ENCODE measurements at places on chromosomes 1 and 21.

DNA sequence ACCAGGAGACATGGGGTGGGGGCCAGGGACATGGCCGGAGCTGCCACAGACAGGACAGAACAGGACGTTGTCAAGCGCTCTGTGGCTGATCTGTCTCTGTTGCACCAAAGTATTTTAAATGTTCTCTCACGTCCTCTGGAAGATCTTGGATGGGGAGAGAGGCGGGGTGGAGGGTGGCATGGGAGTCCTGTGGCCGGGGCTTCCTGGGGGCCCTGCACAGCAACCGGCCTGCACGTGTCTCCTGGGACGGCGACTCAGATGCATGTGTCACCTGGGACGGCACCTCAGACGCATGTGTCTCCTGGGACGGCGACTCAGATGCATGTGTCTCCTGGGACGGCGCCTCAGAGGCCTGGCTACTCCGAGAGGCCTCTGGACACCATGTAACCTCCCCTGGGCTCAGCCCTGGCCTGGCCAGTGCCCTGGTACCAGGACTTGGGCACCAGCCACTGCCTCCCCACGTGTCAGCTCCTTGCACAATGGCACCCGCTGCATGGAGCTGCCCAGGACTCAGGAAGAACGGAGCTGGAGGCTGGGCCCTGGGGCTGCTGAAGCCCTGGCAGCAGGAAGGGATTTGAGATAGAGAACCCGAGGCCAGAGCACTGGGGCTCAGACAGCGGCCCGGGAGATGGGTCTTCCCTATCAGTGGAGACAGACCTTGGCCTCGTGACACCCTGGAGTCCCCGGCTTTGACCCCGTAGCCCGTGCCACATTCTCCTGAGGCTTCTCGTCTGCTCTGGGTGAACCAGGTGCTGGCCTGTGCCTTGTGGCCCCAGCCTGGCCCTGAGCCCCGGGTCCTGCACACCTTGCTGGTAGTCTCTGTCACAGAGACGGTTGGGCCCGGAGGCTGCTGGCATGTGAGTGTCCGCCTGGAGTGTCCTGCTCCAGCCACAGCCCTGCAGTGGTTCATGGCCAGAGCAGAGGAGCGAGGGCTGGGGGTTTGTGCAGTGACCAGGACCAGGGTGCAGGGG, 14.7 kb upstream of the SLC19A1 start:
- no peak for DNase-seq

DNA sequence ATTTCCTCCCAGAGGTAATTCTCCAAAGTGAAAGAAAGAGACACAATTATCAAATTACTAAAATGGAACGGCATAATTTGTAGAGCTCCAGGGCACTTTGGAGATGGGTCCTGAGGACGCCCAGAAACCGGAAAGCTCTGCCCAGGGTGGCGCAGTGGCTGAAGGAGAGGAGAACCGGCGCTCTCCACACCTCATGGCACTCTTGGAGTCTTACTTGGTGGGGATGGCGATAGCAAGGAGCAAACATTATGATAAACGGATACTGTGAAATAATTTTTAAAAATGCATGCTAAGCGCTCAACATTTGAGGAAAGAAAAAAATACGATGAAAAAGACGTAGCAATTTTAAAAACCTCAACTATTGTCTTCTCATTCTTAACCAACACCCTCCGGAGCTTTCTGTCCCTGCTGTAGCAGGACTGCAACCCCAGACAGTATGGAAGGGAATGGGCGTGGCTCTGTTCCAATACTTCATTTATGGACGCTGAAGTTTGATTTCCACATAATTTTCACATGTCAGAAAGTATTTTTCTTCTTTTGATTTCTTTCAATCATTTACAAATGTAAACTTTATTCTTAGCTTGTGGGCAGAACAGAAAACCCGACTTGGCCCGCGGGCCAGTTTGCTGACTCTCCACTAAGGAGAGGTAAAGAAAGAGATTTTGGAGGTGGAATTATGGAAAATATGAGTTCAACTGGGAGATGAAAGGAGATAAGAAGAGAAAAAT, 1.1 kb downstream of the S100A11 start:
- peak; percentile 48 for DNase-seq

- no peak for DNase-seq
Measured at GRCh38 chr1:163399976-163400601, 78.3 kb downstream of the NUF2 start.

- DNase-seq = no peak
Measured at GRCh38 chr1:158038793-158039192, 45.3 kb downstream of the KIRREL1 start.

- DNase-seq = no peak
Measured at GRCh38 chr1:93196591-93196990, 16.1 kb downstream of the CCDC18 start.

DNA sequence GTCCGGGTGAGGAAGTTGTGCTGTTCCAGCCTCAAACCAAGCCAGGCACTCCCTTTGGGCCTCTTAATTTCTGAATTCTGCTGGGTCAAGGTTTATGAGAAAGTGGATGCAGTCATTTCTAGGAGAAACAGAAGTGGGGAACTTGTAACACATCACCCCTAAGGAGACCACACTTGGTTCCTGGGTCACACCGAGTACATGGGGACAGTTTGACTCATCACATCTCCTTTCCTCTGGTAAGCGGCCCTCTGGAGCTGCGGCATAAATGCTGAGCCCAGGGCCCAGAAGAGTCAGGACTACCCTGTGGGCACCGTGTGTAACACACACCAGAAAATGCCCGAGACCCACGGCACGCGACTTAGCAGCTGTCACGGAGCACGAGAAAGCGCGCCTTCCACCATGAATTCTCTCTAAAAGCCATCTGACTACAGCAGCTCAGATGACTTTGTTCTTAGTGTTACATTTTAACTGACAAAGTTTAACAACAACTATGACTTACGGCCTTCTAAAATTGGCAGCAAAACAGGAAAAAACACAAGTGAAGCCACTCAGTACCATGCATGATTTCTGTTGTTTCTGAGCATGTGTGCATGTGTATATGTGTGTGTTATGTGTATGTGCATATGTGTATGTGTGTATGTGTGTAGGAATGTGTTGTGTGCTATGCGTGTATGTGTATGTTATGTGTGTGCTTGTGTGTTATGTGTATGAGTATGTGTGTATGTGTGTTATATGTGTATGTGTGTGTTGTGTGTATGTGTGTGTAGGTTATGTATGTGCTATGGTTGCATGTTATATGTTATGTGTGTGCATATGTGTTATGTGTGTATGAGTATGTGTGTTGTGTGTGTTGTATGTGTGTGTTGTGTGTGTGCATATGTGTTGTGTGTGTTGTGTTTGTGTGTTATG, 50.8 kb downstream of the TOMM20 start:
- no peak for DNase-seq

DNA sequence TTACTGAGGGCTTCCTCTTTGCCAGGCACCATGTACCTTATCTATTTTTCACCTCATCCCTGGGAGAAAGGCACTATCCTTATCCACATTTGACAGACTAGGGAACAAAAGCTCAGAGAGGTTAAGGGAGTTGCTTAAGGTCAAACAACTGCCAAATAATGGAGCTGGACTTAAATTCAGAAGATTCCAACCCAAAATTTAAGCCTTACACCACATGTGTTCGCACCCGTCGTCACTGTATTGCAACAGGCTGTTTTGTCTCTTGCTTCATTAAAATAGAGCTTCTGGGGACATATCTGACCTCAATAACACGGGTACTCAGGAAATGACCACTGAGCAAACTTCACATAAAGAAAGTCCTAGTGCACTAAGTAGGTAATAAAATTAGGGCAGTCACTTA, 62.0 kb downstream of the TRABD2B start:
- no peak for DNase-seq

DNA sequence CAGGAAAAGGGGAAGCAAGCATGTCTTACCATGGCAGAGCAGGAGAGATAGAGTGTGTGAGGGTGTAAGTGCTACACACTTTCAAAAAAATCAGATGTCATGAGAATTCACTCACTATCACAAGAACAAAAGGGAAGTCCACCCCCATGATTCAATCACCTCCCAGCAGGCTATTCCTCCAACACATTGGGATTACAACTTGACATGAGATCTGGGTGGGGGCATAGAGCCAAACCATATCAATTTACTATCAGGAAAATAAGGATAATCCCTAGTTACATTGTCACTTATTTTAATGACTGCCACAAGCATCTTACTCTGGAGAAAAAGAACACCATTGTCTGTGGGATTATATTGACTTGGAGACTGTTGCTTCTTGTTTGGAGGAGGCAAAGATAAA, 66.1 kb upstream of the VANGL1 start:
- no peak for DNase-seq

DNA sequence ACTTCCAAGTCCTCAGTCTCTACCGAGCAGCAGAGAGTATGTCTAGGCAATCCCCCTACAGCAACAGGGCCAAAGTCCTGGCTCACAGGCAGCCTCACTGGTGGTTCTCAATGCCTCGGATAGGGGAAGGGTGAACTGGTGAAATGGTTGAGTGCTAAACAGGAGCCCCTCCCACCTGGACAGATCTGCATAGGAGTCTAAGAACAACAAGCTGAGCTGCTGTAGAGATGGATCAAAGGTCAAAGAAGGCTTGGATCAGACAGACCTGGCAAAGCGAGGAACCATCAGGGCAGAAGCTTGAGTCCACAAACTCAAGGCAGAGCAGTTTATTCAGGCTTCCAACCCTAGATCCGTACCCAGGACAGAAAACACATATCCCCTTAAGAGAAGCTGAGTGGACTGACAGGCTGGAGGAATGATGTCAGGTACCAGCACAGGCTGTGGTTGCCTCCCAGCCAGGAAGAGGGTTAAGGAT, 31.8 kb downstream of the RABIF start:
- peak; percentile 51 for DNase-seq

DNA sequence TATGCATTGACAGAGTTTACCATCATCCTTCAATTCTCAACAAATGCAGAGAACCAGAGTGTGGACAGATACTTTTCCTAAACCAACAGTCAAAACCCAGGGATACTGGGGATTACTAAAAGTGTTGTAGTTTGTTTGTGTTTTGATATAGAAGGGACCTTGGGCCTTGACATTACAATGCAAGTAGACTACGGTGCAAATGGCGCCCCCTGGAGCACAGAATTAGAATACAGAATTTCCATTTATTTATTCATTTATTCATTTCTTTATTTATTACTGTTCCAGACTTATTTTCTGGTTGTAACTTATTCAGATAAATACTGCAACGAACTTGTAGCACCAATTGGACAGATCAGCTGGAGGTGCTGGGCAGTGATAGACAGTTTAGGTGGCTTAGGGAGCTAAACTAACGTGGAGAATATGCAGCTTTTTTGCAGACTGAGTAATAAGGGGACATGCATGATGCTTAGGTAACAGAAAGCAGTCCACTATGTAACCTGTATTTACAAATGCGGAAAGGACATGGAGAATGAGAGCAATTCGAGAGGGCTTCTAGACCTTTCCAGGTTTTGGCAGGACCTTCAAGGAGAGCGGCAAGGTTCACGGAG, 42.6 kb downstream of the KIRREL1 start:
- DNase-seq = peak; percentile 43

DNA sequence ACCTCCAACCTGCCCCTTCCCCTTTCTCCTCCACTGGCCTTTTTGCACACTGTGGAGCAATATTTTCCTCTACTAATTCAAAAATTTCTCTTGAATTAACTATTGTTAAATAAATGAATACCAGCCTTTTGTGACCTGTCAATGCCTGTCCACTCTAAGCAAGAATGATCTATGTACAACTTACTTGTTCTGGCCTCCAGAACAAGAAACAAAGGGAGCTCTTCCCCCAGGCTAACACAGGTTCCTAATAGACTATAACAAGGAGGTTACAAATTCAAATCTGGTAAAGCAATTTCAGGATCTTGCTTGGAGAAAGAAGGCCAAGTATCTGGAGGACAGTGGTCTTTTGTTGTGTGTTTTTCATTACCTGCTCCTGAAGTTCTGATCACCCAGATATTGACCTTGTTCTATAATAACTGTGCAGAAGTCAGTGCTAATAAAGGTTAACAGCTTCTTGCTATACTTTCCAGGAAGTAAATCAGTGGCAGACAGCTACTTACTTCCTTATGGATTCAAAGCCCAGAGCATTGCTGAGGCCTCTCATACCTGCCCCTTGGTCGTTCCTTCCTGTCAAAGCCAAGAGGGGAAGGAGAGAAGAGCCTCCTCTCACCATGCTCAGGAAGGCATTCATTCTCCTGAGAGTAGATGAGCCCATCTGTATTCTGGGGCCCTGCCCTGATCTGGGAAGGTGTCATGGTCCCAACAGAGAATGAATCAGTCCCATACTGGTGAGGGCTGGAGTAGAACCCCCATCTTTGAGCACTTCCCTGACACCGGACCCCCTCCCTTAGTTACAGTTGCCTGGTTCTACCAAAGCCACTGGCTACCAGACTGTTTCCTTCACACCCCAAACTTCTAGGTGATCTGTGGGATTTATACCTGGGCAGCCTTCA, 56.8 kb downstream of the DESI2 start:
- DNase-seq = peak; percentile 17

DNA sequence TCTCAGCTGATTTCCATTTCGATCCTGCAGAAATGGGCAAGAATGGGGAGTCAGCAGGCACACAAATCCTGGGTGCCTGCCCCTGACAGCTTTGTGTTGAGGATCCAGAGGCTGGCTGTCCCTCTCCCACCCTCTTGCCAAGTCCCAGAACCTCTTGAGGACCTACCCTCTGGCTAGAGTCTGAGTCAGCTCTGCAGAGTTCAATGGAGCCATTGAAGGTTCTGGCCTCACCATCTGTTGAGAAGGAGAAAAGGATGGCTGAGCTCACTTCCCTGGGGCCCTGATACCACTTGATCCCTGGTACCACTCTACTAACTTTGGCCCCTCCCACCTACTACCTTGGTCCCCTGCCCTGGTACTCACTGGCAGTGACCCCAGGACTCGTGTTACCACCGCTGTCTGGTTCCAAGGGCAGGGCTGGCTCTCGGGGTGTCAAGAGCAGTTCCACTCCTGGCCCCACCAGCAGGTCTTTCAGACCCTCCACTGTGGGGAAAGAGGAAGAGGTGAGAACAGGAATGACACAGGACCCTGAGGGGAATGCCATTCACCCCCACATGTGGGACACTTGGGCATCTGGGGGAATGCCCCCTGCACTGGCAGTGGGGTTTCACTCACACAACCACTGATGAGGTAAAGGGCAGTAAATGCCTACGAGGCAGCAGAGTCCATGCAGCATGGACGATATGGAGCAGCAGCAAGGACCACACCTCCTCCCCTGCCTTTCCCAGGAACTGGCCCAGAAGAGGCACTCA, 10.5 kb downstream of the RXFP4 start:
- DNase-seq = no peak

GRCh38 chr1:39849203-39849602, 34.1 kb downstream of the TRIT1 start:
- DNase-seq = no peak

DNA sequence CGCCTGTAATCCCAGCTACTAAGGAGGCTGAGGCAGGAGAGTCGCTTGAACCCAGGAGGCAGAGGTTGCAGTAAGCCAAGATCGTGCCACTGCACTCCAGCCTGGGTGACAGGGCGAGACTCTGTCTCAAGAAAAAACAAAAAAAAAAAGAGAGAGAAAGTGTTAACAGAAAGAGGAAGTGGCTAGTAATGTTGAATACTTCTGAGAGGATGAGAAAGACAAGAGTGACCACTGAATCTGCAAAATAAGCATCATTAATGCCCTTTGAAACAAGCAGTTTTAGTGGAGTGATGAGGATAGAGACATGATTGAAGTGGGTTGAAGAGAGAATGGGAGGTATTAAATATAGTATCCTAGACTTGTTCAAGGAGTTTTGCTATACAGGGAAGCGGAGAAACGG, 11.7 kb downstream of the MPZ start:
- DNase-seq = no peak

GRCh38 chr1:224524679-224525078, 90.1 kb upstream of the WDR26 start:
- DNase-seq = no peak
